ENCODE measurements at places on chromosomes 5 and 9.
A peak's percentile ranks its signal among the peaks of the same experiment; 100 is the strongest.

GRCh38 chr5:38557308-38557710, 863 bp upstream of the LIFR start:
- no peak for DNase-seq

DNA sequence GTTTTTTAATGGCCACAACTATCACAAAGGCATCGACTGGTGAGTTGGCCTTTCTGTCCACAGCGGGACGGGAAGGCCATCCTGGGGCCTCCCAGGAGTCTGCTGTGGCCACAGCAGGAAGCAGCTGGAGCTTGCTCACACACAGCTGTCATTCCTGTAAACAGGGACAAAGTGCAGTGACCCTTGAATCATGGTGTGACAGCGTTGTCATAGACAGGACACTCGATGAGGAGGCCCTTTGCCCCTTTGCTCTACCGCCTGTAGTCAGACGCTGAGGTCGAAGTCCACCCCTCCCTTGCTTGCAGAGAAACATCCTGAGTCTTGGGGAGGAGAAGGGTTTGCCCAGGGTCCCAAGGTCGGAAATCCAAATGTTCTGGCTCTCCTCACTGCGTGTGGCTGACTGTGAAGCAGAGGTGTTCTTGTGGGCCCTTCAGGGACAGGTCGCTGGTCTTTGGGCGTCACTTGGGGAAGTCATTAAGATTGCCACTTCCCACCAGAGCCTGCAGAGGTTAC, 35.1 kb downstream of the NDST1 start:
- DNase-seq = no peak

DNA sequence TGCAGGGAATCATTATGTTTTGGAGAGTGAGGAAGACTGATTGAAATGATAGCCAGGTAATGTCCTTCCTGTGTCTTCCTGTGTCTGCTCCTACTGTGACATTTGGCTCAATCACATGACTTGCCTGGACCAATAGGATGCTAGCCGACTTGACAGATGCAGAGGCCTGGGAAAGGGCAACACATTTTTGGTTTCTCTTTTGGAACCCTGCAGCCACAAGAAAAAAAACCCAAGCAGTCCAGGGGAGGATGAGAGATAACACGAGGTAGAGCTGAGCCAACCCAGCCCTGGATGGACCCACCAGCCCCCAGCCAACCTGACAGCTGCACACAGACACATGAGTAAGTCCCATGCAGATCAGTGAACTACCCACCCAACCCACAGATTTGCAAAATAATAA, 256.1 kb upstream of the SMARCA2 start:
- DNase-seq = peak; percentile 32

GRCh38 chr5:132760049-132760420, 12.8 kb downstream of the CCNI2 start:
- no peak for DNase-seq

- DNase-seq = no peak
Measured at GRCh38 chr5:173622183-173623047, 6.0 kb upstream of the BOD1 start.

DNA sequence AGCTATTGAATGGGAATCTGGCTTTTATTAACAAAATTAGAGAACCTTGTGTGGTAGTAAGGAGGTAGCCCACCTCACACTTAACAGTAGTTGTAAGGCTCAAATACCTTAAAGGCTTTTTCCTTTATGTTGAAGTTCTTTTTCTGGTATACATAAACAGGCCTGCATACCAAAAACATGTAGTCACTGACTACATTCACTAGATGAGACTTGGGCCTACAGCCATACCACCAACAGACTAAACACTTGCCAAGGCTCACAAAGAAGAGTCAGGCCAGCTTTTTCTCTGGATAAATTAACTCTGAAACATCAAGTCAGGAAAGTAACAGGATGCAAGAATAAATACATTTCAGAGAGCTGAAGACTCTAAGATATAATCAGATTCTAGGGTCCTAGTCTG, 78.6 kb upstream of the MPDZ start:
- no peak for DNase-seq

DNA sequence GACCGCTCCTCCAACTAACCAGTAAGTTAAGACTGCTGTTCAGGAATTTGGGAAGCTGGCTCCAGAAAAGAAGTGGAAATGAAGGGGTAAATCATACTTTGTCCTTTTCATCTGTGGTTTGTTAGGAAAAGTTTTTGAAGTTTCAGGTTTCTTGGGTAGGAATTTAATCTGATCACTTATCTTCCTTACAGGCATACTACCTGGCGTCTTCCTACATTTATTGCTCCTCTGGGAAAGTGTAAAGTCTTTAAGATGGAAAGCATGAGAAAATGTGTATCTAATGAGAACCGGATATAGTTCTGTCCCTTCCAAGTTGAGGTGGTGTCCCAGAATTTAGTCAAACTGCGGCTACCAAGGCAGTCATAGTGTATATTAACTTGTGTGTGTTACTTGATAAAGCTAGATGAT, 1.3 kb downstream of the RASA1 start:
- DNase-seq = no peak

DNA sequence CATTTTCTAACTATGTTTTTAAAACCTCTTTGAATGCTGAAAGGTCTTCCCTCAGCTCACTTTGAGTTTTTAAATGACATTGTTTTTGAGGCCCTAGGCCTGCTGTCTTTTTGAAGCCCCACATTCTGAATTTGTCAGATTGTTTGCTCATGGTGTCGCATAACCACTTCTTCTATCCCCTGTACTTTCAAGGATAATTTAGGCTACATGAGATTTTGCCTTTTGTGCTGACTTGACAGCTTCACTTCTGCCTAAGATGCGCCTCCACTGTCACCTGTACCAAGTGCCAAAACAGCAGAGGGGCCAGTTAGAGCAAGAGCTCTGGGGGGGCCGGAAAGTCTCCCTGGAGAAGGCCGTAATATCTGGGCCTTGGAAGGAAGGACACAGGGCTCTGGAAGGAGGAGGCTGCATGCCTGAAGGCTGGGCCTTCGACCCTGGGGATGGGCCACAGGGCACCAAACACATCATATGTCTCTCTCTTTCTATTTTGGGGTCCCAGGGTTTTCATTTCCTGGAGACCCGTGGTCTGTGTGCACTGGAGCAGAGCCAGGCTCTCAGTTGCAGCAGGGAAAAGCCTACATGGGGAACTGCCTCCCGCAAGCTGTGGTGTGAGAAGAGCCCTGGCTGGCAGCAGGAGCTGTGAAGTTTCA, 49.1 kb downstream of the NDST1 start:
- no peak for DNase-seq

DNA sequence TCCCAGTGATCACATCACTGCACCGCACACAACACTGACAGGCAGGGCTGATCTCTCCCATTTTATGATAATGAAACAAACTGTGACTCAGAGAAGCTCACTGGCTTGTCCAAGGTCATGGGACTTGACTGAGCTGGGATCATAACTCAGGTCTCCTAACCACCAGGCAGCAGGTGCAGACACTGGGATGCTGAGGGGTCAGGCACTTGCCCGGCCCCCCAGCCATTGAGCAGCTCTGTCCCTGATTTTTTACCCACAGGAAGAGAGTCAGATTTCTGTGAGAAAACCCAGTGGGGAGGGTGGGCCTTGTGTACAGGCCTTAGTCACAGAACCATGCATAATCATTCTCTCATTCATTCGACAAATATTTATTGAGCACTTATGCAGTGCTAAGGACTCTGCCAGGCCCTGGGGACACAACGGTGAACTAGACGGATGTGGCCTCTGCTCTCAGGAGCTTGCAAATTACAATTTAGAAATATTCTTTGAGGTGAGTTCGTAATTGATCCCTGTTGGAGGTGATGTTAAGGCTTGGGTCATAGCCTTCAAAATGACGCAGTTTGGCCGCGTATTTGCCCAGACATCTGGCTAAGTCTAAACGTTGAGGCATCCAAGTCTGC, 54.5 kb upstream of the TGFBR1 start:
- DNase-seq = no peak

DNA sequence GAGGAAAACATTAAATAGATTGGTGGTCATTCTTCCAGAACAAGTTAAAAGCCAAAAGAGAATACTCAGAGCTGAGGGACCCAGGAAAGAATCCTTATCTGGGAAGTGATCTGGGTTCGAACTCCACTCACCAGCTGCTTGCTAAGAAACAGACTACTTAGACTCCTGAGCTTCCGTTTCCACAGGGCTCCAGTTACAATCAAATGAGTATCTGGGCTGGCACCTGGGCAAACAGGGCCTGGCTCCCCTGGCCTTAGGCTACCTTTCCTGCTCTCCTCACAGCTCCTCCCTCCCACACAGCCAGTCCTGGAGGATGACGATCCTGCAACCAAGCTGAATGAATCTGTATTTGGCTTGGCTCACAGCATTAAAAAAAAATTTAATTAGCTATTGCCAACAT, 2.5 kb downstream of the MAPK9 start:
- DNase-seq = no peak

DNA sequence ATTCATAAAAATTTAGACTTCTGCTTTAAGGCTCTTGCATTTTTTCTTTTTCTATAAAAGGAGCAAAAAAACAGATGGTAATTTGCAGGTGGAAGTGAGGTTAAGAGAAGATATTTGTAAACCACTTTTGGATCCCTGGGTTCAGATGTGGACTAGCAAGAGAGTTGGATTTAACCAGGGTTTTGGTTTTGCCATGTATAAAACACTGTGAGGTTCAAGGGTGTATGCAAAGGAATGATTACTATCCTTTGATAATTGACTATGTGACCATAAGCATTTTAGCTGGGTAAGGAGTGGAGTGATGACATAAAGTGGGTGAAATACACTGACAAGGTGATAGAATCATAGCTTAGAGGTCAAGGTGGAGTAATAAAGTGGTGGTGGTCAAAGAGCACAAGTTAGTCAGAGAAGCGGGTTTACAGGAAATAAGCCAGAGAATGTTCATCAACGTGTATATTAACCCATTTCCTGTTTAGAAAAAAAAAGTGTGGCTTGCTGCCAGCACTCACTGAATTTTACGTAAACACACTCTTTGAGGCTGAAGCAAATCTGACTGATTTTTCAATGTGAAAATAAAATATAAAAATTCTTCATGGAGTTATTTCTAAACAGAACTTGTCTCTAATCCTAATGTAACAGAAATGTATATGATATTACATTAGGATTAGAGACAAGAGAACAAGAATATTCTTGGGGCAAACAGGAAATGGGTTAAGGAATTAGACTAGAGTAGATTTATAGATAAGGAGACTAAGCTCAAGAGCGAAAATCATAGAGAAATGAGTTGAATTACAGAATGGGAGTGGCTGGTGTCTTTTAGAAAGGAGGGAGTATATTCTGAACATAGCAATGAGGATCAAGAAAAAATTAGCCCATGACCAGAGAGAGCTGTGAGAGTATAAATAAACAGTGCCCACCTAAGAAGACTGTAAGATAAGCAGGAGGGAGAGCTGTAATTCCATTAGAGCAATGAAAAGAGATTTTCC, 74.5 kb downstream of the CDKN2A start:
- DNase-seq = no peak

- DNase-seq = no peak
Measured at GRCh38 chr9:20722221-20722620, 38.2 kb downstream of the FOCAD start.

DNA sequence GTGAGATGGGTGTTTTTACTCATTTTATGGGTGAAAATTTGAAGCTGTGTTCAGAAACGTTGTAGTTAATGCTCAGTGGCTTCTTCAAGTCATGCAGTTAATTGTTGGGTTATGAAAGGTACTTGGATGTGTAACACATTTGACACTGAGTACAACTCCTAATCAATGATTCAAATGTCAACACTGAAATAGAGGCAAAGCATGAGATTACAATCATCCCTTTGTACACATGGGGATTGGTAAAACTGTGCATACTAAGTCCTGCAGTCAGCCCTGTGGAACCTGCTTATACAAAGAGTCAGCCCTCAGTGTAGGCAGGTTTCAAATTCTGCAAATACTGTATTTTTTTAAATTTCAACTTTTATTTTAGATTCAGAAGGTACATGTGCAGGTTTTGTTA, 3.3 kb downstream of the ABLIM3 start:
- DNase-seq = no peak

DNA sequence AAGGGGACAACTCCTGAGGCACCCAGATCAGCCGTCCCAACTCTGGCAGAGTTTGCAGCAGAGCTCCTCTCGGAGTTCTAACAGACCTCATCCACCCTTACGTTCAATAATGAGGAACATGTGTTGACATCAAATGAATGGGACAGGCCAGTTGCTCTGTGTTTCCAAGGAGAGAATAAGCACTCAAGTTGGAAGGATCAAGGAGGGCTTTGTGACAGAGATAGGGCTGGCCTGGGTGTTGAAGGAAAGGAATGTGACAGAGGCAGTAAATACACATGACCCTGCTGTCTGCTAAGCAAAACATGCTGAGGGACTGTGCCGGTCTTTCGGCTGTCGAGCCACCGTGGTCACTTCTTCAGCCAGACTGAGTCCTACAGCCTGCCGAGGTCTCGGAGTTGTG, 48.2 kb downstream of the GPR107 start:
- DNase-seq = no peak

DNA sequence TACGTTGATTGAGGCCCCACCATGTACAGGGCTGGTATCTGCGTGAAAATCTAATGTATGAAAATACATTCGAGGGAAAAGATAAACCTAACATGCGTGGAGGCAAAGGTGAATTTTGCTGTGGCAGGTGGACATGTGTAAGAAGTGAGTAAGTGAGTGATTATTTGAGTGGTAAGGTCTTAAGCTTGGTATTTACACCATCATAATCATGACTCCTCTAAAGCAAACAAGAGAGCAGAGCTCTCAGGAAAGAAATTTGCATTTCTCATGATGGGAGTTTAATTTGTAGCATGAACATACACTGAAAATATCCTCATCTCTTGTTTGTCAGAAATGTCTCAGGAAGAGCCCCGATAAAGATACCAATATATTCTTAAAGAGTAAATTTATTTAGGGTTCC, 260.6 kb downstream of the PSAT1 start:
- no peak for DNase-seq

DNA sequence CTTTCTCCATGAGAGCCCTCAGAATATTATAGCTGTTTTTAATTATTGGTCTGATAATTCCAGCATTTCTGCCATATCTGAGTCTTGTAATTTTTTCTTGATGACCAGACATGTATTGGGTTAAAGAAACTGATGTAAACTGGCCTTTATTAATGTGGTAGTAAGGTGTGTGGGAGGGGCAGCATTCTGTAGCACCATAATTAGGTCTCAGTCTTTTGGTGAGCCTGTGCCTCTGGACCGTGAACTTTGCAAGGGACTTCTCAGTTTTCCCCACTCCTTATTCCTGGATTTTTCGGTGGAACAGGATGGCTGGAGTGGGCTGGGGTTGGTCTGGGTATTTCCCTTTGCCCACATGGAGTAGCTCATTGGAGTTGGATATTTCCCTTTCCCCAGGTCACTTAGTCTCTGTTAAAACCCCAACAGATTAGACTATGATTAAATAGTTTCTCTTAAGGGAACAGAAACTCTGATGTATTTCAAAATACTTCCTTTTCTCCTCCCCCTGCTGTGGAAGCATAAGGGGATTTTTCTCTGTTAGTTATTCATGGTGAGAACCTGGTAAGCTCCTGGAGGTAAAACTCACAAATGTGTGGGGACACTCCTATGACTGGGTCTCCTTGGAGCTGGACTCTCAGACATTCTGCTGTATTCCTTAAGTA, 52.4 kb downstream of the FSD1L start:
- DNase-seq = no peak

GRCh38 chr5:116271446-116272025, 186.7 kb downstream of the COMMD10 start:
- no peak for DNase-seq

- DNase-seq = no peak
Measured at GRCh38 chr5:33834334-33834733, 57.5 kb downstream of the ADAMTS12 start.
